ENCODE measurements at places on chromosomes 2 and 18. TPM values are rescaled to one million over a fixed set of nuclear protein-coding genes. Genes with fewer than 3 reads are reported as not detected.

DNA sequence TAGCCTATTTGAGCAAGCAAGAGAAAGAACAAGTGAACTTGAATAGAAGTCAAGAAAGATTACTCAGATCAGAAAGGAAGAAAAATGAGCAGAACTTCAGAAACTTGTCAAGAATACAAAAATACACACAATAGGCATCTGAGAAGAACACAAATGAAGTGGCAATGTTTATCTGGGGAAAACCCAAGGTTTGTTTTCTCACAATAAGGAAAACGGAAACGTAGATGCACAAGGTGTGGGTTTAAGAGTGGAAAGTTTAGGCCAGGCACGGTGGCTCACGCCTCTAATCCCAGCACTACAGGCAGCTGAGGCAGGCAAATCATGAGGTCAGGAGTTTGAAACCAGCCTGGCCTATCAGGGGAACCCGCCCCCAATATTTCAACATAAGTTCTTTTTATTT lies 159.5 kb upstream of the GYPC start:
- no peaks in the 10 kb centered on the region for H3K36me3 ChIP-seq
- no peaks in the 10 kb centered on the region for H3K27me3 ChIP-seq
- no peak for DNase-seq
- no peak overlapping the region for H3K4me3 ChIP-seq
- H3K27ac ChIP-seq, result no peak overlapping the region
- H3K4me1 ChIP-seq, result no peaks in the 10 kb centered on the region

DNA sequence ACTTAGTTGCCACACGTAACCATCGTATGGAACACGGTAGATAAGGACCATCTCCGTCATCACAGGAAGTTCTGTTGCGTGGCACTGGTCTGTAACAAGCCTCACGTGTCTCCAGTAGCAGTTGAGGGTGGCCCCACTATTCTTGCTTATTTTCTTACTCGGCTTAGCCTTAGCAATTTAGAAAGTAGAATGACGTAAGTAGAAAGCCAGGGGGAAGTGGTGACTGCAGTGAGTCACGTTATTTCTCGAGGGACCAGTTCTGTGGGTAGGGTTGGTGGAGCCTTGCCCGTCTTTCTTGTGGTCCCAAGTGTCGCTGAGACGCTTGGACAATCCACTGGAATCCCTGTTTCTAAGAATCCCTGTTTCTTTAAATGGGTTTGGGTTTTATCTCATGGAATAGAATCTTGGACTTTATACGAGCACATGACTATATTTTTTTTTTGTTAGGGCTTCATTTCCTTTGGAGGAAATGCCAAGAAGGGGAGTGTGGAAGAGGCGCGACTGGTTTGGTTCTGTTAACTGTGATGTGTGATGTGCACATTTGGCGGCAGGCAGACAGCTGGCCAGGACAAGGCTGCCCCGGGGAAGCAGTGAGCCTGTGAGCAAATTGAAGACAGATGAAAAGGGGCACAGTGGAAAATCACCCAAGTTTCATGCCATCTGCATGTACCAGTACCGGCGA lies 96.2 kb downstream of the CABLES1 start:
- H3K27ac ChIP-seq, result peak overlapping the region; percentile 56
- peak; percentile 84 for DNase-seq
- no peaks in the 10 kb centered on the region for H3K4me1 ChIP-seq
- no peaks in the 10 kb centered on the region for H3K27me3 ChIP-seq

GRCh38 chr2:201913201-201913600 lies 106.9 kb downstream of the CDK15 start:
- H3K4me3 ChIP-seq, result no peak overlapping the region
- no peaks in the 10 kb centered on the region for H3K4me1 ChIP-seq
- H3K27ac ChIP-seq, result no peak overlapping the region
- no peaks in the 10 kb centered on the region for H3K36me3 ChIP-seq

- H3K4me3 ChIP-seq, result no peak overlapping the region
- H3K27me3 ChIP-seq, result no peaks in the 10 kb centered on the region
- no peak overlapping the region for H3K27ac ChIP-seq
Measured at GRCh38 chr2:132941296-132942020, 271.5 kb upstream of the LYPD1 start.

- H3K36me3 ChIP-seq, result no peaks in the 10 kb centered on the region
- no peak for DNase-seq
- no peak overlapping the region for H3K27ac ChIP-seq
- no peak overlapping the region for H3K4me3 ChIP-seq
- H3K4me1 ChIP-seq, result no peaks in the 10 kb centered on the region
Measured at GRCh38 chr2:71471276-71471675, 17.9 kb downstream of the DYSF start.

The GRB14 gene
- polyA plus RNA-seq, result 71.3 TPM

All from kidney (tissue), 22 donors.